ENCODE measurements at places on chromosomes 3 and 15. TPM values are rescaled to one million over a fixed set of nuclear protein-coding genes. Genes with fewer than 3 reads are reported as not detected.

DNA sequence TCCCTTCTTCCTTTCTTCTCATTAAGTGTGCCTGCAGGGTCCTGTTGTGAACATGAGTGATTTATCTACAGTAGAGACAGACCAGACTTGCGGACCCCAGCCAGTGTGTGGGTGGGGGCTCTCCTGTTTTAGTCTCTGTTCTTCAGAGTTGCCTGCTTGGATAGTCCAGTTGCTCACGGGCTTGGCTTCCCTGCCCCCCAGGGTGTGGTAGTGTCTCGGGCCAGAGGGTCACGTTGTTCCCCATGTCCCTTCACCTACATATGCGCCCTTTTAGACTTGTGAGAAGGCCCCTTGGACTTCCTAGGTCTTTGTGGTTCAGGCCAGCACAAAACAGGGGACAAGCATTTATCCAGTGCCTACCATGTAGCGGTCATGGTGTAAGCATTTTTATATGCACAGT lies 85.8 kb downstream of the AAGAB start:
- no peak for DNase-seq

ATP13A5 gene
- not detected for total RNA-seq

DNA sequence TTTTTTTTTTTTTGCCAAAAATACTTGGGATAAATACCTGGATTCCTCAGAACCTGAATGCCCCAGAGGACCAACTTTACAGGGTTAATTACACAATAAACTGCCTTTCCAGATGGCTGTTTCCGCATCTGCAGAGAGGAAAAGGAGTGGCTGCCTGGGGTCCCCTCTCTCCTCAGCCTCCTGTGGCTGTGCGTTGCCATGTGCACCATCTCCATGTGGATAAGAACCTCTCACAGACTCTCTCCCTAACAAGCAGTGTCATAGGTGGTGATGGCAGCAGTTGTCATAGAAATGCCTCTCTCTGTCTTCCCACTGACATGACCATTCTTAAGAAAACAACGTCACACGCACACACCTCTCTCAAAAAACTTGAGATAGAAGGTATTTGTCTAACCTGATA lies 179.4 kb downstream of the RPLP1 start:
- no peak for DNase-seq

ASB14 gene
- total RNA-seq: not detected

- DNase-seq: no peak
Observed at GRCh38 chr3:74282202-74282601, 332.3 kb downstream of the CNTN3 start.

GRCh38 chr3:172550347-172550943 lies 27.2 kb upstream of the TNFSF10 start:
- DNase-seq: no peak

PLA2G4D gene
- not detected for total RNA-seq

- DNase-seq: no peak
Observed at GRCh38 chr15:93974804-93975481, 256.4 kb upstream of the MCTP2 start.

DNA sequence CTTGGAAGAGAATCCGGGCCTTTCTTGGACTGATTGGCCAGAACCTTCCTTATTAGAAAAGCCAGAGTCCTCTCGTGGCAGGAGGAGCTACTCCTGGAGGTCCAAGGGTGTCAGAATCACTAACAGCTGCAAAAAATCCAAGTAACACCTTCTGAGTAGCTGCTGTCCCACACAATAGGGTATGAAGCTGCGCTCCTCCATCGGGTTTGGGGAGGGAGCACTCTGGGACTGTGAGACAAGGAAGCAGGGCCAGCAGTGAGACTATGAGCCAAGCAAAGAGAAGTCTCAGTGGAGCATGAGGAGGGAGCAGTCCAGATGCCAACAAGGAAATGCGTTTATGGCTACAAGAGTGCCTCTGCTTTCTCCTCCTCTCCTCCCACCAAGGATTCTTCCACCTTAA lies 21.7 kb downstream of the SEMA3G start:
- no peak for DNase-seq

- DNase-seq: no peak
Observed at GRCh38 chr3:12553921-12554391, 2.9 kb upstream of the MKRN2 start.

DNA sequence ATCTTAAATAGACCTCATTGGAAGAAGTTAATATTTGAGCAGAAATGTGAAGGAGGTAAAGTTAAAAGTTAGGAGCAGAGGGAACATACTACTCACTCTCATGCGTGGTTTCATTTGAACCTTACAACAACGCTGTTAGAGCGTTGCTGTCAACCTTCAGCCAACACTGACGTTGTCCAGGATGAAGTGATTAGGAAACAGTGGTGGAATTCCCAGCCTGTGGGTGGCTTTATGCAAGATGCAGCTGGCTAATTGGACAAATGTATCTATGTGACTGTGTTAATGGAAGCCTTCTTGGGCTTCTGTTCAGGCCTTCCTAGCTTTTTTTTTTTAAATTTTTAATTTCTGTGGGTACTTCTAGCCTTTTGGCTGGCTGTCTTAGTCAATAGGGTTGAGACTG lies 40.5 kb downstream of the PTPRG start:
- DNase-seq: no peak

SEC62 gene
- 66.7 TPM for total RNA-seq

SYNPR gene
- not detected for total RNA-seq

GRCh38 chr3:79172241-79172640 lies 595.6 kb downstream of the ROBO1 start:
- DNase-seq: no peak

LRRC15 gene
- not detected for total RNA-seq

DNA sequence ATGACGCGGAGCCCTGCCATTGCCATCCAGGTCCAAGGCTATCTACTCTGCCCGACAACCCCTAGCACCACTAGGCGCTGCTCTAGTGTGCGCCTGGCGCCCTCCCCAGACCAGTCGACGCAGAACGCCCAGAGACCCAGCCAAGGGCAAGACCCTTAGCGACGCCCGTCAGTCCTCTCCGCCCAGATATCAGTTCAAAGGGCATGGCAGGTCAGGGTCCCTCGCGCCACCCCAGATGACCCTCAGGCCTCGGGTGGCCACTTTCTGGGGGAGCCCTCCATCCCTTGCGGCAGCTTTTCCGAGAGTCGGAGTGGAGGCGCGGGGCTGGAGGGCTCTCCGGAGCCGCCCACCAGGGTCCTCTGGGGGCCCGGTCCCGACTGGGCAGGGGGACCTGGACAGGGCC lies 371 bp upstream of the CLSTN2 start:
- DNase-seq: no peak

ZNF80 gene
- total RNA-seq: 1.8 TPM

- no peak for DNase-seq
Observed at GRCh38 chr15:82044373-82045178, 1.2 kb downstream of the MEX3B start.

CSPG4 gene
- total RNA-seq: not detected

KLHL40 gene
- not detected for total RNA-seq
